ENCODE measurements at places on chromosomes 6 and 20.

- no peak for DNase-seq
Observed at GRCh38 chr6:121851056-121851455, 415.6 kb downstream of the GJA1 start.

DNA sequence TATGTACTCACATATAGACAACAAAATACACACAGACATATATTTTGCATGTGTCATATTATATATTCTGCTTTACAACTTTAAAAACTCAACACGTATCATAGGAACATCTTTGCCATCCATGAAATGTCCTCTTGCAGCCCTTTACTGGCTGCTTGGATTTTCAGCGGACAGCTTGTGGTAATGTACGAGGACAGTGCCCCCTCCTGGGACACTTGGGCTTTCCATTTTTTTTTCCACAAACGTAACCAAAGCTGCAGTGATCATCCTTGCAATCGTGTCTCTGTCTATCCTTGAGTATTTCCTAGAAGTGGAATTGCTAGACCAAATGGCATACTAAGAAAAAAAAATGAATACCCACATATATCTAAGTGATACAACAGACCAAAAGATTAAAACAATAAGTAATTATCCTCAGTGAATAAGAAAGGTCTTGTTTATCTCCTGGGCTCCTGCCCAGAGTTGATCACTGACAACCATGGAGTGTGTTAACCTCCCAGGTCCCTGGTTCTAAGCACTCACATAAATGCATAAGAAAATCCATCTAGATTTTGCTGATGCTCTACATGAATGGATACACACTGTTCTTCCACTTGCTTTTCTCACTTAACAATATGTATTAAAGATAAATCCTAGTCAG, 18.1 kb downstream of the BPI start:
- peak; percentile 33 for DNase-seq

- no peak for DNase-seq
Observed at GRCh38 chr6:131549811-131550210, 23.2 kb upstream of the ARG1 start.

DNA sequence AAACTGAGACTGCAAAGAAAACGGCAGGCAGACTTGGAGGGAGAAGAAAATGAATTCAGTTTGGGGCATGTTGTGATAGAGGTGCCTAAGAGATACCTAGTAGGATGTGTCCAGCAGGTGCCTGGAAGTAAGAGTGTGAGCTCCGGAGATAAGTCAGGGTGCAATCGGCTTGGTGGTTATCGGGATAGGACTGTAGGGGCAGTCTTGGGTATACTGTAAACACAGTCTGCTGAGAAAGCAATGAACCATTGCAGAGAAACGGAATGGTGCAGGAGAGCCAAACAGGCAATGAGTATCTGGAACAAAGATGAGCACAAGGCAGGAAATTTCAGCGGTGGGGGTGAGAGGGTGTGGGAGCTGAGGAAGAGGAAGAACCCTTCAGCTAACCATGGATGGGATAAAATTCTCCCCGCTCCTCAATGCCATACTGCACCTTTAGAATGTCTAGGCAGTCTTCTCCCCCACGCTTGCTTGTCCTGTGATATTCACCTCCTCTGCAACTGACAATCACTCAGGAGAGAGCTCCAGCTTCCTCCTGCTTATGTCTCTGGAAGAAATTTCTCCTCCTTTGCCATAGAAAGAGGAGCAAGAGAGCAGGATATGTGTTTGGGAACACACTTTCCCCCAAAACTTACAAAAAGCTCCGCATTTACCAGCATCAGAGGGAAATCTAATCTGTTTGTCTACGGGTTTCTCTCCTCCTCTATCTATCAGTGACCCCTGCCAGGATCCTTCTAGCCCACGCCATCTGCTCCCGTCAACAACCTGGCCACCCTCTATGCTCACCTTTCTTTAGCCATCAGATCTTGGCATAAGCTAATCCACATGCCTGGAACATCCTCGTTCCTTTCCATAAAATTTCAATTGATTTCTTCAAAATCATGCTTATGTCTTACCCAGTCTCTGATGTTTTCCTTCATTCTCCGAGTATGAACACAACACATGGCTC, 381.7 kb upstream of the JARID2 start:
- peak; percentile 85 for DNase-seq

- no peak for DNase-seq
Observed at GRCh38 chr20:44586289-44586911, 4.0 kb downstream of the PKIG start.

- DNase-seq, result no peak
Observed at GRCh38 chr20:4533368-4534133, 188.2 kb upstream of the PRND start.

GRCh38 chr20:6492271-6493055, 275.0 kb upstream of the BMP2 start:
- no peak for DNase-seq

GRCh38 chr6:142406131-142406530, 104.3 kb downstream of the ADGRG6 start:
- DNase-seq, result no peak

- DNase-seq, result no peak
Observed at GRCh38 chr6:91317247-91317835, 730.5 kb upstream of the MAP3K7 start.

DNA sequence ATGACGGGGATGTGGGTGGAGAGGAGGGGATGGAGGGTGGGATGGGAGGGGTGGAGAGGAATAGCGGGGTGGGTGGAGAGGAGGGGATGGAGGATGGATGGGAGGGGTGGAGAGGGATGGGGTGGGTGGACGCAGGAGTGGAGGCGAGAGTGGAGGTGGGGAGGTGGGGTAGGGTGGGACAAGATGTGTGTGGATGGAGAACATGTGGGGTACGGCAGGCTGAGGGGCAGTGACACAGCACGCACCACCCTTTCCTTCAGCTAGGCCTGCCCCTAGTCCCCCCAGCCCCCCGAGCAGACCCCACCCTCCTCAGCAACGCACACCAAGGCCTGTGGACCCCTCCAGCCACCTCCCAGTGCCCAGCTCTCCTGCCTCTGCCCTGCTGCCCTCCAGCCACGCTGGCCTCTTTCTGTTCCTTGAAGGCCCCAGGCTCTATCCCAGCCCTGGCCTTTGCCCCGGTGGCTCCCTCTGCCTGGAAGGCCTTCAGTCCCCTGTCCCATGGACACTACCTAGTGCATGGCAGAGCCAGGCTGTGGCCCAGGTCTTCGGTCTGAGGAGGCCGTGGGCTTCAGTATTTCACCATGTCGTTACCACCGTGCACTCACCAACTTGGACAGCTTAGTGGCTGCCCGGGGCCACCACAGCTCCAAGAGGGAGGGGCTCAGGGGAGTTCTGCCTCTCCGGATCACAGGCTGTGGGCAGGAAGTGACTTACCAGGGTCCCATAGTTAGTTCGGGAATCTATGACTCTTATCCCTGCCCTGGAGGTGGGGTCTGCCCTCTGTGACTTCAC, 78.4 kb upstream of the PMEPA1 start:
- DNase-seq, result no peak

DNA sequence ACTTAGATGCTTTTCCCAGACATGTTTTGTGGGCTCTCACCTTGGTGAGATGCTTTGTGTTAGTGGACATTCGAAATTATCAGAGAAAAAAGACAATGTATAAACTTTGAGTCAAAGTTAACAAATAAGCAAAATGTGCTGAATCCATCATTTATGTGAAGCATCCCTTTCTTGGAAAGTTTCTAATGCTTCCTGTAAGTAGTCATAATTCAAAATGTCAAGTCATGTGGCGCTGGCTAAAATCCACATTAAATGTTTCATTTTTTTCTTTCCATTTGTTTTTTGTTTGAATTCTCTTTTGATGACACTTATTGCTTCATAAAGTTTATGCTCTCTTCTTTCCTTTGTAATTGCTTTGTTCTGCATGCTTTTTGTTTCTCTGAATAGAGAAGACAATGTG, 107.2 kb upstream of the CENPW start:
- DNase-seq, result no peak

DNA sequence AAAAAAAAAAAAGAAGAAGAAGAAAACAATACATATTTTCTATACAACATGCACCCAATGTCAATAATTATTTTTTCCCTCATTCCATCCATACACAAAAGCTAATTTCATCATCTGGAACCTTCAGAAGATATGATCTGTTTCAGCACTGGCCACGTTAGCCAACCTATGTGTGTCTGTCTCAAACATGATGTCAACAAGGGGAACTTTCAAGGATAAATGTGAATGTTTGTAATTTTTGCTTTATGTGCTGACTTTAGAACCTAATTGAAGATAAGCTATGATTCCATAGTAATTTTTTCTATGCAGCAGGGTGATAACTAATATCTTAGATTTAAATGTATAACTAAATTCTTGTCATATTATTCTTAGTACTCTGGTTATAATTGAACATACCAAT, 37.9 kb downstream of the IPCEF1 start:
- no peak for DNase-seq

DNA sequence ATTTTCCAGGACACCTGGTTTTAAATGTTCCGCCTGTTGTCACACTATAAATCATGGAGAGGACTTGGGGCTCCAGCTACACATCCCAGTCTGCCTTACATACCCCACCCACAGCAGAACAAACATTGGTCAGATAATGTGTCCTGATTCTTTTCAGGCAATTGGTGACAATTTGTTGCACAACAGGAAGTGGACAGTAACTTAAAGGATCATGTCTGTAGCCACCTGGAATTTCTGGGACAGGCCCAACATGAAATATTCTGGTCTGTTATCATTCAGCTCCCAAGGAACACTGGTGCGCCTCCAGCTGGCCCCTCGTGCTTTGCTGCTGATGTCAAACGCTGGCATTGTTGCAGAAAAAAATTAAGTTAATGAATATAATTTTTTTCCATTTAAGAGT, 117.2 kb downstream of the SOBP start:
- DNase-seq, result peak; percentile 39

DNA sequence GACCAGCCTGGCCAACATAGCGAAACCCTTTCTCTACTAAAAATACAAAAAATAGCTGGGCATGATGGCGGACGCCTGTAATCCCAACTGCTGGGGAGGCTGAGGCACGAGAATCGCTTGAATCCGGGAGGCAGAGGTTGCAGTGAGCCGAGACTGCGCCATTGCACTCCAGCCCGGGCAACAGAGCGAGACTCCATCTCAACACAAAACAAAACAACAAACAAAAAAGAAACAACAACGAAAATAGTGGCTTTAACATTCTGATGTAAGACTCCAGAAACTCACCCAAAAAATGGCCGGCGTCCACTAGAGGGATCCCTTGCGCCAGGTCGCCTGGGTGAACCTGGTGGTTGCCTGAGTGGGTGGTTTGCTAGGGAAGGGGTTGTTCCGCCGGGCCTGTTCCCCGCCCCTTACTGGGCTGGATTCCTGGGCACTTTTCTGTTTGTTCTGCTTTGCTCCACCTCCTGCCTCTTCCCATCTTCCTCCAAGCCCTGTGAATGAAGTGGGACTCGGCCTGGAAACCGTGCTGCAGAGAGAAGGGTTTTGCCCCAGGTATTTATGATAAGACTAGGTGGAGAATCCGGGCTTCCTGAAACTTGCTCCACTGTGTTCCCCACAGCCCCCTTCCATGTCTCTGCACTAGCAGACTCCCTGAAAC, 1.5 kb downstream of the PABPC1L start:
- no peak for DNase-seq

DNA sequence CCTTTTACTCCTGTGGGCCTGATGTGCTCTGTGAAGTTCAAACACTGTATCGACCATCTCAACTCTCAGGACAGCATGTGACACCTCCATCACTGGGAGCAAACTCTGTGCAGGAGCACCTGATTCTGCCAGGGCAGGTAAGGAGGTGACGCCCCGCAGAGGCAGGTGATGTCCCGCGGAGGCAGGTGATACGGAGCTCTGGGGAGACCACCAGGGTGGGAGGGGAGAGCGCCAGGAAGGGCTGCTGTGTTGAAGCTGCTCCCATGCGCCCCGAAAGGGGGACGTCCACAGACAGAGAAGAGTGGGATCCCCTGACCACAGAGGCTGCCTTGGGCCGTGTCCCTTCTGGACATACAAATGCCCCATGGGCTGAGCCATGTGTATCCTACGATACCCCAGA, 58.3 kb downstream of the DACT2 start:
- no peak for DNase-seq

DNA sequence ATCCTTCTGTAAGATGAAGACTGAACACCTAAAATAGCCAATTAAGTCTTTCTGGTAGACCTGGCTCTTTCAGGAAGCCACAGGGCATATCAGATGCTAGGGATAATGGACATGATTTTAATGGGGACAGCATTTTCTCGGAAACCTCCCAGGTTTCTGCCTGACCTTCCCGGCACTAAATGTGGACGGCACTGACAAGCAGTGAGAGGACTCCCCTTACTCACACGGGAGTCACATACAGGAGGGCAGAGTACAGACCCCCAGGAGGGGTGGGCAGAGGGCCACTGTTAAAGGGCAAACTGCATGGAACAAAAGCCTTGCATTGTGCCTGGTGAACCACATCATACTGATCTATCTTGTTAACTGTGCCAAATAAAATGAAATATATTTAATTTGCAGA, 19.9 kb downstream of the PSMG4 start:
- no peak for DNase-seq

DNA sequence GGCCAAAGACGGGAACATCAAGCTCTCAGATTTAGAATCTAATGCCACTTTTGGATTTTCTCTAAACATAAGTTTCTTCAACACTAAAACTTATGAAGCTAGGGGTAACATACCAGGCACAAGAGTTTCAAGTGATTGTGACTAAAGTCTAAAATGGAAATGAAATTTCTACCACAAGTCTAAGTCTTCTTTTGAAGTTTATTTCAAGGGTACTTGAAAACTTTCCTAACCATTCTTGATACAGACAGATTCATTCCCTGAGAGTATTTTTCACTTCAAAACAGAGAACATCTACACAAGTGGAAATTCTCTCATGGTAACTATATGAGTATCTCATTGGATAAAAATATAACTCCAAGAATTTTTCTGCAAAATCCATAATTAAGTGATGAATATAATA, 56.2 kb downstream of the BTBD9 start:
- DNase-seq, result no peak

DNA sequence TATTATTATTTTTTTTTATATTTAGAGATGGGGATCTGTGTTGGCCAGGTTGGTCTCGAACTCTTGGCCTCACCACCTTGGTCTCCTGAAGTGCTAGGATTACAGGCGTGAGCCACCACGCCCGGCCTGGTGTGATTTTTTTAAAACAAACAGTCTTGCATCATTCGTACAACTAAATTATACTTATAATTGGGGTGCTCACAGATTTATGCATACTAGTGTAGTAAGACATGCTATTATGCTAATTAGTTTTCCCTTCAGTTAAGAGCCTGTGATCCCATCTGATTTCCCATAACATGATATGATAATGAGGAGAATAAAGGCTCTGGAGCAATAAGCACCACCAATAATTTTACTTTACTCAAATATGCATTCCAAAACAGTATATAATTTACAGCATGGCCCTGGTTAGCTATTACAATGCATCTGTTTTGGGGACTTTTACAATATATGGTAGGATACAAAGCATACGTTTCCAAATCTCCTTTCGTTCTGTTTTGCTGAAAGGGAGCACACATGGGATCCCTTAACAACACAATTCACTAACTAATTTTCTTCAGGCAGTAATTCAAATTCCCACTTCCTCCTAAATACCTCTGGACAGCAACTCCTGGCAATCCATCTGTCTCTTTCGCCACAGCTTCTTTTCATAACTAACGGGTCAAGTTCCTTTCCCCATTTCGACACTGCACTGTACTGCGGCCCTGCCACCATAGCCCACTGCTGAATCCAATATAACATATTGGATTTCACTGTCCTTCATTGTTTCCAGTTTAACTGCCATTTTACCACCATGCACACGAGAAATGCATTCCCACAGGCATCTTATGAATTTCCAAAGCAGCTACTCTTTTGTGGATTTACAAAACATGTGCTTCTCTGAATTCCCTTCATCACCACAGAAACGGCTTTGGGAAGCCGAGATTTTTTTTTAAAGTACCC, 1.7 kb downstream of the NUDT3 start:
- no peak for DNase-seq

- no peak for DNase-seq
Observed at GRCh38 chr6:118697554-118697953, 46.2 kb upstream of the CEP85L start.

Data from cerebellum (tissue), 4 donors.